ENCODE measurements at places on chromosomes 1 and 21.

DNA sequence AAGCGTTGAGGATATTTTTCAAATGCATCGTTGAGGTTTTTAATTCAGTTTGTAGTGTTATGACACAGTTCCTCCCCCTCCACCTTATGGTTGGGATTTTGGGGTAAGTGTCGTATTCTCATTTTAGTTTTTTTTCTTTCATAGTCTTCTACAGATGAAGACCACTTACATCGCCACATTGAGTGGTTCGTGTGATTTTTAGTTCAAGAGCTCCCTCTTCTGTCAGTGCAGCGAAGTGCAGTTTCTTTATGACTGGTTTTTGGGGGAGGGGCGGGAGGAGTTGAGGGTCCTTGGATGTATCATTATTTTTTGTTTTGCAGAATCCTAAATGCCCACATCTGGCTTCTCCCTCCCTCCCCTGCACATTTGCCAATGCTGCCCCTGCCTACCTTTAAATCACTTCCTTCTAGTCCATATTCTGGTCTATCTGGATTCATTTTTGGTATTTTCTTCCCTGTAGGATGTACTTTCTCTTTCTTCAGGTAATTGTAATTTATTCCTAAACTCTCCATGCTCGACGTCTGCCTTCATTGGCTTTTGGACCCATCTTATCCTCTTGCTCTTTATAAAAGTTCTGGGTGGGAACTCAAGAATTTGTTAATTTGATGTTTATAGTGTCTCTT lies 433.1 kb downstream of the CAMTA1 start:
- peak; percentile 28 for DNase-seq

DNA sequence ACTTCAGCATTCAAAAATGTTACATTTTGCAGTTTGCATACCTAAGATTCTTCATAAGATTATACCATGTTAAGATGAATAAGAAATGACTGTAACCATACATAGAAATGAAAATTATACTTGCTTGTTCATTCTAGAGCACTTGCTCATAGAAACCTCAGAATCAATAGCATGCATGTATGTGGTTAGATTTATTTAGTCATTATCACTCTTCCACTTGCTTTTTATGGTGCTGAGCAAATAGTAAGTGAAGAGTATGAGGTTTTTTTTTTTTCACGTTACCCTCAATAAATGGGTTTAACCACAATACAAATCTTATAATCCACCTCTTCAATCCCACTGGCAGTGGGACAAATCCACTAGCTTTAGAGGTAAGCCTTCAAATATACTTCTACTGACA lies 84.7 kb downstream of the LRRC53 start:
- DNase-seq = no peak

DNA sequence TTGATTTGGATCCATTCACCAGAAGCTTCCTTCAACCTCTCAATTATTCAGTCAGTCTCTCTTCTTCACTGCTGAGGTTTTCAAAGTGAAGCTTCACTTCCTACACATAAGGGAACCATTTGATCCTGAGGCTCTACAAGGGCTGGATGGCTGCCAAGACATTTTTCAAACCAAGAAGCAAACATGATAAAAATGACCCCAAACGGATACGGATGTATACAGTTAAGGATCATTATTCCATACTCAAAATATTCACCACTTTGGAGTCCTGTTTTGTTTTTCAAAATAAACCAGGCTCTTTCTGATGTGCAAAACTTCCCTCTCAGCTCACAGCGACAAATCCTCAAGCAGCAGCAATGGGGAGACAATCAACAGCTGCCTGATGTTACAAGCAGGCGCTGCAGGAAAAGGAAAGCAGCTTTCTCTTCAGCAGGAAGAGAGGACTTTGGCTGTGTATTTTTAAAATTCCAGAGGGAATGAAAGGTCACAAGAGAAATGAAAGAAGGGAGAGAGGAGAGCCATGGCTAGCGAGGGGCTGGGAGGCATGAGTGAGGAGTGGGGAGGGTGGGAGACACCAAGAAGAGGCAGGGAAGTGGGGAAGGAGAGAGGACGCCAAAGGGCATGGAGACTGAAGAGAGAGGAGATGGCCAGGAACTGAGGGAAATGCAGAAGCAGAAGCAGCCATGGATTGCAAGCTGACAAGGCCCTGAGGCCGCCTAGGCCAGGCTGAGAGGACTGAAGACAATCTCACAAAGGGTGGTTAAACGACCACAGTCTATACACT lies 145.4 kb downstream of the SLC45A1 start:
- DNase-seq = peak; percentile 51

DNA sequence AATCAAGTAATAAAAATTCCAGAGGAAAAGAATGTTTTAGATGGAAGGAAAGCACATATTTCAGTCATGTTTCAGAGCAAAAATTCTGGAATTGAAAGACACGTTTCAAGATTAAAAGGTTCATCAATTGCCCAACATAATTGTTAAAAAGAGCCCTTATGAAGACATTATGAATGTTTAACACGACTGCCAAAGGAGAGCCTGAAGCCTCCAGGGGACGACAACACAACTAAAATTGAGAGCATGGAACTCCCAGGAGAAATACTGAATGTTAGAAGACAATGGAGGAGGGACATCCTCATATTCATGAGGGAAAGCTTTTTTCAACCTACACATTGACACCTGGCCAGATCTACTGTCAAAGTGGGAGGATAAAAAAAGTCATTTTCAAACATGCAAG lies 16.0 kb downstream of the OR2T11 start:
- DNase-seq = no peak

DNA sequence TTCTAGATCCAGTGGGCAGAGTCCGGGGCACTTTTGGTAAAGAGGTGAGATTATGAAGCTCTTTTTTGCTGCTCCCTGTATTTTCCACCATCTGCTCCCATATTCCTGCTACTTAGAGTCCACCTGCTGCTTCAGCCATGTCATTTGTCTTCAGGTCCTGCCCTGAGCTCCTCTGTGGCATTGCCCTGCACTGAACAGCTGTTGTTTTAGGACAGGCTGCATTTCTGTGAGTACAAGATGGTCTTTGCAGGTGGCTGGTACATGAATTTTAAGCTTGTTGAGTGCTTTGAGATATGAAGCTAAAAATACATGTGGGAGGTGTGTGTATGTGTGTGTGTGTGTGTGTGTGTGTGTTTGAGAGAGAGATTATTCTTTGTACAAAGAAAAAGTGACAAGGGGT lies 21.9 kb downstream of the MT1HL1 start:
- no peak for DNase-seq

- no peak for DNase-seq
Observed at GRCh38 chr21:46183910-46184624, at the start of gene SPATC1L. SPATC1L (minus strand) TSS chr21:46184459; CDS start chr21:46182816, 1,643 bp downstream.

DNA sequence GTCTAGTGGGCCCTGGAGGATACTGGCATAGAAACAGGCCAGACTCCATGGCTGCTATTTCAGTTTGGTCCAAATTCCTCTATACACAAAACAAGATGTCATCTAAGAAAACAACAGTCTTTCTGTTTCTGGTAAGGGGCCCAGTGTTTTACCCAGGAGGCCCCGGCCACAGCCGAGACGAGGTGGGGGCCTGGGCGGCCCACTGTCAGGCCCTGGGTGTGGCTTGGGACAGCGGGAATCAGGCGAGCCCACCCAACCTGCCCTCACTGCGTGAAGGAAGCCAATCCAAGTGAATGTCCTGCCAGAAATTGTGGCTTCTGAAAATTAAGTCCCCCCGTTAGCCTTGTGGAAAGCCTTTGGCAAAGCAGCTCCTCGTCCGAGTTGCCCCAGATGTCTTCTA lies 31.2 kb upstream of the GPR153 start:
- DNase-seq = no peak

GRCh38 chr1:69921486-69921885 lies 283.9 kb downstream of the LRRC40 start:
- DNase-seq = no peak

DNA sequence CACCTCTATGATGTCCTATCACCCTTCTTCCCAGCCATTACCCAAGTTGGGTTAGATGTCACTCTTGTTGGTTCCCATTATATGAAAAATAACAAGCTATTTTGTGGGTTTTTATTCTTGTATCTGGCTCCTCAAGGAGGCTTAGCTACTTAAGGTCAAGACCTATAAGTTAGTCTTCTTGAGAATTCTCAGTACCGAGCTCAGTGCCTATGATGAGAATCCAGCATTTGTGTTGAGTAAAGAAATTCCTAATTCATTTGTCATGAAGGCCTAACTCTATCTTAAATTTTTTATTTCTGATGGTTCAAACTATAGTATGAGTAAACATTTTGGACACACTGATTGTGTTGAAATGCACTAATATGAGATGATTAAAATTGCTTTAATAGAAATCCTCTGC lies 15.9 kb downstream of the NUF2 start:
- DNase-seq = no peak

DNA sequence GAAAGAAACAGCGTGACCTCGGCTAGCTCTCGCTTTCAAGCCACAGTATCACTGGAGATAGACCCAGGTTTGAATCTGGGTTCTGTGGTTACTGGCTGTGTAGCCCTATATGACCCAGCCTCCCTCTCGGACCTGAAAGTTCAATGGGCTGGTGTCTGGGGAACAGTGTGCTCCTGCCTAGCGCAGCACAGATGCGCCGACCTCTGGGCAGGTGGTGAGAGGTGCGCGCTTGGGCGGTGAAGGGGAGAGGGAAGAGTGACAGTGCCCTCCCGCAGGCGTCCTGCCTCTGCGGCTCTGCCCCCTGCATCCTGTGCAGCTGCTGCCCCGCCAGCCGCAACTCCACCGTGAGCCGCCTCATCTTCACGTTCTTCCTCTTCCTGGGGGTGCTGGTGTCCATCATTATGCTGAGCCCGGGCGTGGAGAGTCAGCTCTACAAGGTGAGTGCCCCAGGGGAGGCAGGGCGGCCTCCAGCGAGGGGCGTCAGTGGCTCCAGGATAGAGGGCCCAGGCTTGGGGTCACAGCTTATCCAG lies 10.5 kb downstream of the SERINC2 start:
- DNase-seq = no peak

DNA sequence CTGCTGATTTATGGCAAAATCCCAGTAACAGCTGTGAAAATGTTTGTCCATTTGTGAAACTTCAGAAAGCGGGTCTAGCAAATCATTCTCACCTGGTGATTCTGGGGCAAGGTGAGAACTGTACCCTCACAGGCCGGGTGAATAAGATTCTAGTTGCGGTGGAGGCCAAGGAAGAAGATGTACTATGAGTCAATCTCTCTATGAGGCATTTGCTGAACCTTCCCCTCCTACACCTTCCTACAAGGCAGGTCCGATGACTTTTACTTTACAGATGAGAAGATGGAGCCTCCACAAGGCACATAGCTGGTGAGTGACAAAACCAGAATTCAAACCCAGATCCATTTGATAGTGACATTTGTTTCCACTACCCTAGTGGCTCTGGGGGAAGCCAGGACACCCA lies 72.7 kb downstream of the BACH1 start:
- DNase-seq = no peak

DNA sequence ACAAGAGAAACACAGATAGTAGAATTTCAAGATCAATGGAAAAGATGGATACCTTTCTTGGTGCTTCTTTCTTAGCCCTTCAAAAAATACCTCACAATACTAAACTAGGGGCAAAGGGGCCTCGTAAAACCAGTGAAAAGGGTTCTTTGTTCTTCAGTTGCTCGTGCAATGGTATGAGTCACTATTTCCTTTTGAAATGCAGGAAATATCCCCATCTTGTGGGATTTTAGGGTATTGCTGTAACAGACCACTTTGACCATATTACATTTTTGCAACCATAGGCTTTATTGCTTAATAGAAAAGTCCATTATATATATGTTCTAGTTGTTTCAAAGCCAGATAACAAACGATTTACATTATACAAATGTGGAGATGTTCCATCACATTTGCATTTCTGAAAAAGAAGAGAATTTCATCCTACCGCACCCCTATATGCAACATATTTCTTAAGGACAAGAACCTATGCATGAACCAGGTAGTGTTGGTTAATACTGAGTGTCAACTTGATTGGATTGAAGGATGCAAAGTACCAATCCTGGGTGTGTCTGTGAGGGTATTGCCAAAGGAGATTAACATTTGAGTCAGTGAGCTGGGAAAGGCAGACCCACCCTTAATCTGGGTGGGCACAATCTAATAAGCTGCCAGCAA lies 88.6 kb upstream of the PKN2 start:
- DNase-seq = peak; percentile 9

GRCh38 chr1:47997289-47998200 lies at the start of gene TRABD2B:
TRABD2B (minus strand) TSS chr1:47997385.
- DNase-seq = peak; percentile 52

DNA sequence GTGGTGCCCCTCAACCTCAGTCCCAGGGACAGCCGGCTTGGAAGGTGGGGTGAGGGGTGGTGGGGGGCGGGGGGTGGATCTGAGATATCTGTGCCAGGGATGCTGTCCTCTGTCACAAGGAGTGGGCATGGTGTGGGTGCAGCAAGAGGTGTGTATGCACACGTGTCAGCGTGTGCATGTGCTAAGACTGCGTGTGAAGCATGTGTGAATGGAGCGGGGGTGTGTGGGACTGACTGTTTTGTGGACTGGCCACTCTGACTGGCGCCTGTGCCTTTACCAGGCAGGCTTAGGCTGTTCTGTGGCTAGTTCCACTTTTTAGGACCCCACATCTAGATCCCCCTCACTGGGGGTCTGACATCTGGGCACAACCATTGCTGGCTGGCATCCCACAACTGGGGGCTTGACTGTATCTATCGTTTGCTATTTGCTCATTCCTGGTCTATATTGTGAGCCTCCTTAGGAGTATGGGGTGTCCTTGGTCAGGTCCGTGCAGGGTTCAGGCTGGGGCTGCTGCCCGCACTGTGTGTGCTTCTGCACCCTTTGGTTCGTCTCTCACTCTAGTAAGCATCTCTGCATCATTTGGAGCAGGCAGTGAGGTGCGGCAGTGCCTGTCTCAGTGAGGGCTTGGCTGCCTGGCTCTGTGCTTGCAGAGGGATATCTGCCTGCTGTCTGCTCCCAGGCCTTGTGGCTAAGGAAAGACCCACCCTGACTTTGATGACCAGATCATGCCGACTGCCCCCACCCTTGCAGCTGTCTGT lies 1.9 kb downstream of the AMPD2 start:
- no peak for DNase-seq

DNA sequence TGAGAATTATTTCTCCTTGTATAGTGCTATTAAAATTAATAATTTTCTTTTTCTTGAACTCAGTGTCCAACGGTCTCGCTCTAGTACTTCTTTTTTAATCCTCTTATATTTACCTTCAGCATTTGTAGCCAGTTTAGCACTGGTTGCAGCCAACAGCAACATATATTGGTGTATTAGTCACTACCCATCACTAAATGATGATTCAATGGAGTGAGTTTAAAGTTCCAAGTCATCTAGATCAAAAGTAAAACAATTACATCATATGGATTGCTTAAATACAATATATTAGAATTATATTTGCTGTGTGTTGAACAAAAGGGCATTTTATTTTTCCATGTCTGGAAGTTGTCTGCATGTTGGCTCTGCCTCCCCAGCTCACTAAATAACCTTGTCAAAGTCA lies 591.8 kb downstream of the ADGRL2 start:
- DNase-seq = peak; percentile 62

GRCh38 chr1:118136187-118136941 lies 48.7 kb downstream of the SPAG17 start:
- peak; percentile 69 for DNase-seq

- no peak for DNase-seq
Observed at GRCh38 chr1:207251066-207251465, 70.4 kb upstream of the CD55 start.

DNA sequence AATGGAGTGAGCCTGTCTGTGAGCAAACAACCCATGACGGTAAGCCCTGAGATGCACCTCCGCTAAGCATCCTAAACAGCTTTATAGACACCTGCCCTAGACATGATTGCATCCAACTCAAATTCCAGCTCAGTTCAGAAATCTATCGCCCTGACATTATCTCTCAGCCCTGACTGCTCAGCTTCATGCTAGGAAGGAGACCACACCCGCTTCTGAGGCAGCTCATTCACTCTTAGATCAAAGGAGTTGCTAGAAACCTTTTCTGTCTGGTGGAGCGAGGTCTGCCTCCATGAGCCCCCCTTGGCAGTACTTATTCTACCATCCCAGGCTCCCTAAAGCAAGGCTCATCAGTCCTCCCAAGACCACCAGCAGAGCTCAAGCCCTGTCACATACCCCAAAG lies 17.0 kb downstream of the IL10RB start:
- no peak for DNase-seq

All from fibroblast of the conjunctiva (primary cell).